ENCODE measurements at places on chromosomes 6 and 20.

GRCh38 chr6:112475083-112475482 is 128.0 kb downstream of the RFPL4B start:
- peak; percentile 88 for DNase-seq

DNA sequence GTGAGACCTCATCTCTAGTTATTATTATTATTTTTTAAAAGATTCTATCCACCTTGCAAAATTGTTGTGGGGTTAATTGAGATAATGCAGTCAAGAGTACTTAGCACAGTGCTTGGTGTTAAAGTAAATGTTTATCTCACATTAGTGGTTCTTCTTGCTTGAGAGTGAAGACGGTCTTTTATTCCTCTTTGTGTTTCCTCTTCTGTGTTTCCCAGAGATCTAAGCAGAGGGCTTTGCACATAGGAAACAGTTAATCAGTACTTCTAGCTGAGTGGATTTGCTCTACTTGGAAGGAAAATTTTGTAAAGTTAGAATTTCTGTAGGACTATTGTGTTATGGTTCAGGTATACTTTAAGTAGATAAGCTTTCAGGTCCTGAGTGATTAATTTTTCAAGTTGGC is 3.5 kb downstream of the ARMC2 start:
- DNase-seq = no peak

GRCh38 chr6:106102967-106103727 is 17.0 kb downstream of the PRDM1 start:
- DNase-seq = no peak

- DNase-seq = no peak
These were observed 135.5 kb downstream of the LY86 start for GRCh38 chr6:6723921-6724538.

DNA sequence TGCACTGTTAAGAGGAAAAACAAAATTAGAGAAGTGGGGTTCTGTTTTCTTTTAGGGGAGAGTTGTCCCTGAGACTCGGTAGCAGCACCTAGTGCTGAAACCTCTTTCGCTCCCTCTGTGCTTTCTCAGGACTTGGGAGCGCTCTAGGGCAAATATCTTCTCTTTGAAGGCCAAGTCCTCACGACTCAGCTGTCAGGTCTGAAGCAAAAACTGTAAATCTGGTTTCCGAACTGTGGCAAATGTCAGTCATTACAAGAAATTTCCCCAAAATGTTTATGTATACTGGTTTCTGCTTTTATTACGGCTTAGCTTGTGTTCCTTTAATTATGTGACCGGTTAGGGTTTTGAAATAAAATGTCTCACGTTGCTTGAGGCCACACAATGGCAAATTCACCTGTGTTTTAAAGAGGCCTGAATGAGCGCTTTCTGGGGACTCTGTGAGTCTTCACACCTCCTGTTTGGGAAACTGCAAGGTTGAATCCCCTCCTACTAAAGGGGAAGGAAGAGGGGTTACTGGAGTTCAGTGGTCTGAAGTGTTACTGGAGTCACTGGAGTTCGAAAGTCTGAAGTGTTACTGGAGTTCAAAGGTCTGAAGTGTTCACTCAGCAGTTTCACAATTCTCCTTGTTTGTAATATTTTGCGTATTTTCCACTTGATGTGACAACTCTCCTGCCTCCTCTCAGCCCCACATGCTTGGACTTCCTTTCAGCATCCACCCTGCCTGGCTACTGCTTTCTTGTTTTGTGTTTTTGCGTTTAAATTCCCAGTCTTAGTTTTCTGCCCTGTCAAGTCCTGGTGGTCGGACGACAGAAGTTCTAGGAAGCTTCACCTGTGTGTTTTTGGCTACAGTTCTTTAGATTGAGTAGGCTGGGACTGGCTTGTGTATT is 1.6 kb downstream of the SMPDL3A start:
- DNase-seq = no peak

DNA sequence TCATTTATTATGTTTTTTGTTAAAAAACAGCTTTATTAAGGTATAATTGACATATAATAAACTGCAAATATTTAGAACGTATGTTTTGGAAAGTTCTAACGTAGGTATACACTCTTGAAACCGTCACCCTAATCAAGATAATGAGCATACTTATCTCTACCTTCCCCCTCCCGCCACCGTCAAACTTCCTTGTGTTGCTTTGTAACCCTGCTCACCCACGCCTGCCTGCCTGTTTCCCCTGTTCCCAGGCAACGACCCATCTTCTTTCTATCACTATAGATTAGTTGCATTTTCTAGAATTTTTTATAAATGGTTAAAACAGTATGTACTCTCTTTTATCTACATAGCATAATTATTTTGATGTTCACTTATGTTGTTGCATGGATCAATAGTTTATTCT is 33.5 kb upstream of the GCLC start:
- no peak for DNase-seq

DNA sequence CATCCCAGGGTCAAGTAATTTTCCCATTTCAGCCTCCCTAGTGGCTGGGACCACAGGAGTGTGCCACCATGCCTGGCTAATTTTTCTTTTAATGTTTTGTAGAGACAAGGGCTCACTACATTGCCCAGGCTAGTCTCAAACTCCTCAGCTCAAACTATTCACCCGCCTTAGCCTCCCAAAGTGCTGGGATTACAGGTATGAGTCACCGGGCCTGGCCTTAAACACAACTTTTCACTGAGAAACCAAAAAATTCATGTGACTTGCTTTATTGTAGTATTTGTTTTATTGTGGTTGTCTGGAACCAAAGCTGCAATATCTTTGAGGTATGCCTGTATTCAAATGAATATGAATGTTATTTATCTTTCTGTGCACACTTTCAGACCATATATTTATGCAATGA is 72.2 kb downstream of the RWDD2A start:
- DNase-seq = peak; percentile 6

GRCh38 chr6:160137130-160137988 is 15.7 kb downstream of the SLC22A1 start:
- no peak for DNase-seq

DNA sequence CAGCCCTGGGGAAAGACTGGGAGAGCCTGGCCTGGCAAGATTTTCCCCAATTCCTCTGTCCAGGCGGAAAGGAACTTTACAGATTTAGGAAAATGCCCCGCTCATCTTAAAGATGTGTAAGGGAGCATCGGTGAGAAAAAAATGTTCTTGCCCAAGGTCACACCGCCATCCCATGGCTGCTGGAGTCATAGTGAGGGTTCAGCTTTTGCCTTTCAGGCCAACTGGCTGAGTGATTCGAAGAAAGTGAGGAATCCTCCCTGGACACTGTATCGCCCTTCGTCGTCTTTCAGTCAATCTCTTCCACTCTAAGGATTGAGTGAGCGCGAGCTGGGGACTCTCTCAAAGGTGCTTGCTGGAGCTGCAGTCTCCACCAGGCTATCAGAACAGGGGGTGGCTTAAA is 1.4 kb downstream of the WFDC2 start:
- DNase-seq = no peak
